Activated CD8-positive, alpha-beta memory T cell treated with anti-CD3 and anti-CD28 coated beads, Interleukin-2, amount 10 ng/mL, durations not matched to agents 7 days and 5 days (primary cell): ENCODE measurements at places on chromosomes 13 and 19. TPM values are rescaled to one million over a fixed set of nuclear protein-coding genes. Genes with fewer than 3 reads are reported as not detected.

DNA sequence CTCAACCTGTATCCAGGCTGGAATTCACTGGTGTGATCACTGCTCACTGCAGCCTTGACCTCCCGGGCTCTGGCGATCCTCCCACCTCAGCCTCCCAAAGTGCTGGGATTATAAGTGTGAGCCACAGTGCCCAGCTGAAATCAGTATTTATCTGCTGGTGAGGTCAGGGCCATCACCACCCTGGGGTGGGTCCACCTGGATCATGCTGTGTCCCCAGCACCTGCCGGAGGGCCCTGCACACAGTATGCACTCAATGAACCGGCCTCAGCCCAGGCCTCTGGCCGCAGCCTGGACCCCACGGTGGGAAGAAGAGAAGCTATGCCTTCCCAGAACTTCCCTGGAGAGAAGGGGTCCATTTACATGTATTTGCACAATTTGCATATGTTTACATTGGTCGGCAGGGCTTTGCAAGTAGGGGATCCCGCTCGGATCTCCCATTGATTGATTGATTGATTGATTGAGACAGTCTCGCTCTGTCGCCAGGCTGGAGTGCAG lies 2.6 kb upstream of the SLC5A5 start:
- DNase-seq = no peak

DNA sequence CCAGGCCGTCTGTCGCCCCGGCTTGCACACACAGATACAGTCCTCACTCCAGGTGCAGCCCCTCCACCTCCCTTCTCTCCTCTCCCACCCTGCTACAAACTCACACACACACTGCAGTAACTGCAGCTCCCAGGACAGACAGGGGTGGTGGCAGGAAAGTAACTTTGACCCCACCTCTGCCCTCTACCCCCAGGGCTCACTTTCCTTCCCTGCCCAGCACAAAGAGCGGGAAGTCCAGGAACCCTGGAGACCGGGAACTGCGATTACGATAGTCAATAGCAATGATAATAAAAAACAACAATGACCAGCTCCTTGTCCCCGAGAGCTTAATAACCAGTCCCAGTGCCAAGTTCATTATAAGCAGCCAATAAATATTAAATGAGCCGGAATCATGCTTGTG lies at the start of gene CEACAM20:
TSS of gene CEACAM20 (minus strand) at position 140 of the 400 bp plus-strand sequence. CDS start 166 bp downstream, outside the sequence.
- no peak for DNase-seq

The TRAPPC6A gene
- 50.6 TPM for total RNA-seq

DNA sequence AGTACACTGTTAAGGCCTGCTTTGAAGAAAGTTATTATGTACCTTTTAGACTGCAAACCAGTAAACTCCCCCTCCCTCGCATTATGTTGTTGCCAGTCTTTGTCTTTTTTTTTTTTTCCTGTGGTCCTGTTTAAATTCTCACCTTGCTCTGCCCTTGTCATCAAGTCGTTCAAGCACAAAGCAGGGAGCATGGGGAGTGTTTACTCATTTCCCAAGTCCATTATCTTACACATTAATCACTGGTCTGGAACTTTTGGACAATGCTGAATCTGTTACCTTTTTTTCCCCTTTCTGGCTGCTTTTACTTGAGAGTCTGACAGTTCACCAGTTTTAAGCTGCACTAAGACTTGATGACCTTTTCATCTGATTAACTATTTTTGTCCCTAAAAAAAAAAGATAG lies 108.2 kb downstream of the DACH1 start:
- DNase-seq = no peak

DNA sequence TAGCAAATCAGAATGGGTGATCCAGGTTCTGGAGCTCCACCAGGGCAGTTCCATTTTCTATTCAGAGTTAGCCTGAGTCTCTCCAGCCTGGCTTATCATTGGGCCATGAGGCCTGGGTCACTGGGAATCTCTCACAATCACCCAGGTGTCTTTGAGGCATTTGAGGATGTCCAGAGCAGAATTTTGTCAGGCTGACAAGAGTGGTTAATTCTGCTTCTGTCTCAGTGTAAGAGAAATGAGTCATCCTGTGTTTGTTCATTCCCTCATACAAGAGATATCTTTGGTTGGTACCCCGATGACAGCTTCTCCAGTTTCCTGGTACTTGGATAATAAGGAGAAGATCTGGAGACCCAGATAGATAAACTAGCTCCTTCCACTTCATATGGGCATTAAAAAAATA lies 10.4 kb downstream of the ZNF93 start:
- DNase-seq = no peak

GRCh38 chr19:16035601-16036297 lies 40.5 kb upstream of the TPM4 start:
- DNase-seq = no peak
